ENCODE measurements at places on chromosomes 6 and 20. TPM values are rescaled to one million over a fixed set of nuclear protein-coding genes. Genes with fewer than 3 reads are reported as not detected.

Gene EYS
- not detected for polyA plus RNA-seq

Gene DZANK1
- polyA plus RNA-seq = 1.6 TPM

Gene RGS17
- polyA plus RNA-seq = not detected

DNA sequence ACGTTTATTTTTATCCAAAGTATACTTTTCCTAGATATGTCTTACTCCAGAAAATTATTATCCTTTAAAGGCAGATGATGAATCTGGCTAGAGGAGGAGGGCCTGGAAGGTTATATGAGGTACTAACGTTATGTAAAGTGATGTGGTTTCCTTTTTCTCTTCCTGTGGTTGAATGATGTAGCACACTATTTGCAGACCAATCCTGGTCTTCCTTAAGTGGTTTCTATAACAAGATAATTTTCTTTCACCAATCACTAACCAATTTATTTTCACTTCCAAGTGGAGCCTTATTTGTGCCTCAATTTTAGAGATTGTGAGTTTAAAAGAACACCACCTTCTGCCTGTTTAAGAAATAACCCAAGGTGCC lies 154.6 kb upstream of the SOX4 start:
- H3K4me1 ChIP-seq = peaks cover 15% of the 10 kb centered on the region
- H3K27me3 ChIP-seq = no peaks in the 10 kb centered on the region
- no peak for DNase-seq
- no peak overlapping the region for H3K4me3 ChIP-seq
- no peak overlapping the region for H3K27ac ChIP-seq

DNA sequence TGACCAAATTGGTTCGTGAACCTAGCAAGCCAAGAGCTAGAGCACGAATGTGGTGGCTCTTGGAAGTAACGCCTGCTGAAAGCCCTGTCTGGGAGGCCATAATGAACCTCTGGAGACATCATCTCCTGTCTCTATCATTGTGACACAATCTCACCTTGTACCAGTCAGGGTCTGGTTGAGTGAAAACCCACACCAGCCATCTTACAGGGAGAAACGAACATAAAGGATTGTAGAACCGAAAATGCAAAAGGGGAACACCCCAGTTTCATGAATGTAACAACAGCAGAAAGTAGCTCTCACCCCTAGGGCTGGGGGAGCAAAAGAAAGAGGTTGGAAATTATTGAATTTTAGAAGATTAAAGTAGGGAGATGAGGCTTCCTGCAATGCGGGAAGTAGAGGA lies 50.9 kb upstream of the TAB2 start:
- peak overlapping the region; percentile 94 for H3K27ac ChIP-seq
- no peaks in the 10 kb centered on the region for H3K27me3 ChIP-seq
- peaks cover 36% of the 10 kb centered on the region for H3K4me1 ChIP-seq
- DNase-seq = peak; percentile 65

DNA sequence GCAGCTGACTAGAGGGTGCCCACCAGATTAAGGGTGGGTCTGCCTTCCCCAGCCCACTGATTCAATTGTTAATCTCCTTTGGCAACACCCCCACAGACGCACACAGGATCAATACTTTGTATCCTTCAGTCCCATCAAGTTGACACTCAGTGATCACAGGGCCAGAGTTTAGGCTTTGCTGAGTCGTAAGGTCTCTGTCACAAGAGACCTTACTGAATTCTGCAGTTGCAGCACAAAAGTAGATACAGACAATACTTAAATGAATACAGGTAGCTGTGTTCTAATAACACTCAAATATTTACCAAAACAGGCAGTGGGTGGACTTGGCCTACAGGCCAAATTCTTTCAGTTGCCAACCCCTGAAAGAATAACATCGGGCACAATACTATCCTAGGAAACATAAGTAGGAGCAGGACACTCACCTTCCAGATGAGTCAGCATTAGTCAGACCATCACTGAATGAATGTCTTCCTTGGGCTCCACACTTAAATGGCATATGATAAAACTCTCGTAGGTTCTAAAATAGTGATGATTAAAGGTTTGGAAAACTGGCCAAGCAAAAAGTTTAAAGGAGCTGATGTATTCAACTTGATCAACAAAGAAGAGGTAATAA lies 190.0 kb downstream of the UBE3D start:
- DNase-seq = no peak
- no peaks in the 10 kb centered on the region for H3K36me3 ChIP-seq
- H3K27me3 ChIP-seq = no peaks in the 10 kb centered on the region
- H3K4me1 ChIP-seq = no peaks in the 10 kb centered on the region
- no peak overlapping the region for H3K27ac ChIP-seq
- H3K4me3 ChIP-seq = no peak overlapping the region

DNA sequence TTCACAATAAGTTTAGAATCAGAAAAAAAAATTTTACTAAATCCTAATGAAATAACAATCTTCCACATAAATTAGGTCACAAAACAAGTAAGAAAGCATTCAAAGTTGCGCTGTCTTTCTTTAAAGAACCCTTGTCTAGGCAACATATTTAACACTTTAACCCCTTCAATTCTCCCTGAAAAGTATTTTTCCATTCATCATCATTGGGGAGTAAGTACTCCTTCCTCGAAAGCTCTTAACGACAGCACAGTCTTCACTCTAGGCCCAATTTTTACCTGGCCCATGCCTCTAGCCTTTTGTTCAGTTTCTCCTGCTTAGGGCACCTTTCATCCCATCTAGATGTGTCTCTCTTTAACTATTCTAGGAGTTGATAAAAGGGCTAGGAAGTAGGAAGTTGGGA lies 2.6 kb downstream of the TSPYL1 start:
- H3K27me3 ChIP-seq = no peaks in the 10 kb centered on the region
- peak overlapping the region; percentile 83 for H3K27ac ChIP-seq
- H3K4me1 ChIP-seq = peaks cover 46% of the 10 kb centered on the region
- peaks cover 16% of the 10 kb centered on the region for H3K36me3 ChIP-seq
- DNase-seq = no peak
- H3K4me3 ChIP-seq = peak overlapping the region; percentile 99

- no peaks in the 10 kb centered on the region for H3K4me1 ChIP-seq
- H3K36me3 ChIP-seq = peaks cover 7% of the 10 kb centered on the region
- H3K27ac ChIP-seq = no peak overlapping the region
- H3K27me3 ChIP-seq = peaks cover 44% of the 10 kb centered on the region
- H3K4me3 ChIP-seq = no peak overlapping the region
Observed at GRCh38 chr6:24391756-24392405, 10.9 kb upstream of the MRS2 start.

DNA sequence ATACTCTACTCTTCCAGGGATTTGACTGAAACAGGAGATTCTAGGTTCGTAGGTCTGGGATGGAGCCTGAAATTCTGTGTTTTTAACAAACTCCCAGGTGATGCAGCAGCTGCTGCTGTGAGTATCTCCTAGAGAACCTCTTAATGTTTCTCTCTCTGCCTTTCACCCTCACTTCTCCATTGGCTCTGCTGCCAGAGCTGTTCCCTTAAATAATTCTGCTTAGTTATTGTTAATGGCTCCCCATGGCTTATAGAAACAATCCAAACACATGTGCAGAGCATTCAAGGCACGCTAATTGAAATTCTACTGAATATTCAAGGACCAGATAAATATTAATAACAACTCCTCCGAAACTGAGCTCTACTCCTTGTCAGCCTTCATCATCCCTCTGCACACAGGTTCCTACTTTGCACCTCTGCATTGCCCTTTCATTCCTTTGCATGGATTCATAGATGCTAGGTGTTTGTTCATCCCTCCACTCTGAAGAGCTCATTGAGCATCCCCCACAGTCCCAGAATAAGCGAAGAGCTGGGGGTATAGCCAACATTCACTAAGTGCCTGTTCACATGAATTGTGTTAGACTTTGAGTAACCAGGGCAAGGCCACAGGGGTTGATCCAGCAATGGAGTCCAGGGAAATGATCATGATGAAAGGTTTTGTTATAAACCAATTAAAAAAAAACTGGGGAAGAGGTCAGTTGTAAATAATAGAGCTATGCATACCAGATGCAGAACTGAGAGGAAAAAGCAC lies 488.4 kb upstream of the JAG1 start:
- H3K27me3 ChIP-seq = no peaks in the 10 kb centered on the region
- no peak for DNase-seq
- H3K4me3 ChIP-seq = no peak overlapping the region
- H3K36me3 ChIP-seq = no peaks in the 10 kb centered on the region
- no peak overlapping the region for H3K27ac ChIP-seq

DNA sequence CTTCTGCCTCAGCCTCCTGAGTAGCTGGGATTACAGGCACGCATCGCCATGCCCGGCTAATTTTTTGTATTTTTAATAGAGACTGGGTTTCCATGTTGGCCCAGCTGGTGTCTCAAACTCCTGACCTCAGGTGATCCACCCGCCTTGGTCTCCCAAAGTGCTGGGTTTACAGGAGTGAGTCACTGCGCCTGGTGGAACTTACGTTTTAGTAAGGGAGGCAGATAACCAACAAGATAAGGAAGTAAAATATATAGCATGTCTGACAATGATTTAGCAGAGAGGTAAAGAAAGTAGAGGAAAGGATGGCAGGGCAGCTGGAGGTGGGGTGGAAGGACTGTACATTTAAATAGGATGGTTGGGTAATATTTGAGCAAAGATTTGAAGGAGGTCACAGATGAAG lies 12.8 kb upstream of the MYMX start:
- H3K4me3 ChIP-seq = no peak overlapping the region
- no peak for DNase-seq
- no peaks in the 10 kb centered on the region for H3K4me1 ChIP-seq
- no peaks in the 10 kb centered on the region for H3K36me3 ChIP-seq
